ENCODE measurements at places on chromosomes 11 and 22.

DNA sequence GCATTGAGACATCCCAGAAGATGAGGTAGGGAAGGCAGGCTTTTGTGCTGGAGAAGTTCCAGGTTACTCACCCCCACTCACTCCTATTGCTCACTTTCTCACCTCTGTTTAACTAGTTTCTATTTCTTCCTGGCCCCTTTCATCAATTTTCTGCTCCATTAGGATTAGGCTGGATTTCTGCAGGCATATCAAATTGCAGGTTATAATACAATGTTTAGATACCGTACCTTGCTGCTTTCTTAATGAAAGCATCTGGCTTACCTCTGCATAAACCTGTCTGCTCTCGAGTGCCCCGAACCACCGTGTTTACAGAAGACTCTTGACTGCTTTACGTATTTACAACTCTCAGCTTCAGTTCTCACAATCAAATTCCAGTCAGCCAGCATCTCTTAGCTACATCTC, 173.7 kb downstream of the ADAMTS15 start:
- DNase-seq = no peak

DNA sequence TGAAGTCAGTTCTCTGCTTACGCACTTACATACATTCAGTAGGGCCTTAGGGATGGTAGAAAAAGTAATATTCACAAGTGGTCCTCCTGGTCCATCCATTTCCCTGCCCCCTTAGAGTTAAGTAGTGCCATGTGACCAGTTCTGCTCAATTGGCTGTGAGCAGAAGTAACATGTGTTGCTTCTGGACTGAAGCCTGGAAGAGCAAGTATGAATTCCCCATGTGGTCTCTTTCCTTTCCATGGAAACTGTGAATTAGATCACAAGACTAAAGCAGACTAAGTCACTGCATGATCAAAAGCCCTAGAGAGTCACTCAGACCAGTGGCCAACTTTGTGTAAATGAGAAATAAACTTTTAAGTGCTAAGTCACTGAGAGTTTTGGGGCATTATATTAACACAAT, 341.7 kb upstream of the CADM1 start:
- no peak for DNase-seq

- DNase-seq = no peak
These were observed 985.6 kb downstream of the BRD1 start for GRCh38 chr22:48841881-48842582.

DNA sequence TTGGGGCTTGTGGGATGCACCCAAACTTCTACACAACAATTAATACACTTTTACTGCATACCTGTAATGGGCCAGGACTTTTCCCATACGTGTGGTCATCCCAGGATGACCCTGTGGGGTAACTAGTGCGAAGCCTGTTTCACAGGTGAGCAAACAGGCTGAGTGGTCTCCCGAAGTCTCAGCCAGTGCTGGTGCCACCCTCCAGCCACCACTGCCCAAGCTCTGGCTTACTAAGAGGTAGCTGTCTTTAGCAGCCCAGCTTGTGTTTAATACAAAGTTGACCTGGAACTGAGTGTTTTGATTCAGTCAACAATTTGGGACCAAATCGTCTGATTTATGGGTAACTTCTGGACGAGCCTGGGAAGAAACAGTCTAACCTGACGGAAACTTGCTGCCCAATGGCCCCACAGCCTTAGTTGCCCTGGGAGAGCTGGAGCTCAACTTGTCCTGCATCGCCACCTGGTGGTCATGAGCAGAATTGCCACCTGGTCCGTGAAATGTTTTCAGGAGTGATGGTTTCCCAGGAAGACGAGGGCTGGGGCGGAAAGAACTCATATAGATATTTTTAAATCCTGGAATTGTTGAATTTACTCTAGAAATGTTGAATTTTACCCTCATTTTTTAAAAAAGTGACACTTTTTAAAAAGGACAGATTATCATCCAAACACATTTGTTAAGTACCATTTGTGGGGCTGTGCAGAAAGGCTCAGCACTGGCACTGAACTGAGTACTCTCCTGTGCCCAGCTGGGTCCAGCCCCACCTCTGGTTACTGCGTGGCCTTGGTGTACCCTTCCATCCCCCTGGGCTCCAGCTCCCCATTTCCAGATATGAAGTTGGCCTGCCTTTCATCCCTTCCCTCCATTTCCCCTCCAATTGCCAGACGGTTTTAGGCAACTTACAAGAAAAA, 95.5 kb upstream of the PARVA start:
- peak; percentile 68 for DNase-seq

GRCh38 chr11:3111919-3112690, 53.0 kb downstream of the OSBPL5 start:
- DNase-seq = no peak

DNA sequence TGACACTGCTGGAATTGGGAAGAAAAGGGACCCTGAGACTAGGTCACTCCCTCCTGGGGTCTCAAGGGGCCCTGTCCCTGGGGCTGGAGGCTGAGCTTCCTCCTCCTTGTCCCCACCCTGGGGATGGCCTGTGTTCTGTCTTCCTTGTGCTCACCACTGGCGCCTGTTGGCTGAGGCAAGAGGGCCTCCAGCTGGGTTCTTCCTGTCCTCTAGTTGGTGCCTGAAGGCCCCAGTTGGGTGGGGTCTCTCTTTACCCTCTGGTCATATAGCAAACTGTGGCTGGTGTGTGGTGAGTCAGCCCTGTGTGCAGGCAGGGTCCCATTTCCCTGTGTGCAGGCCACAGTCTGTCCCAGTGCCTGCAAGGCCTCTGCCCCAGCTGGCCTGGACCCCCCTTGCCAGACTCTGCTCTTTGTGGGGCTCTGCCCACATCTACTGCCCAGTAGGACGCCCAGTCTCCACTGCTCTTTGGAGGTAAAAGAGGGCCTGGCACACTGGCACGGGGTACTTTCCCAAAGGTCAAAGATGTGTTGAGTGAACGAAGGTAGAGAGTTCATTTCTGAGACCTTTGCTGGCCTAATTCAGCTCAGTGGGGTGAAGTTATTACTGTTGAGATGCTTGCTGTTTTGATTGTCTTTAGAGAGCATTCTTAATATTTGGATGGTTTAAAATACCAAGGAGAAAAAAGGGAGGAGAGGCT, 55.1 kb upstream of the CLDN5 start:
- no peak for DNase-seq

DNA sequence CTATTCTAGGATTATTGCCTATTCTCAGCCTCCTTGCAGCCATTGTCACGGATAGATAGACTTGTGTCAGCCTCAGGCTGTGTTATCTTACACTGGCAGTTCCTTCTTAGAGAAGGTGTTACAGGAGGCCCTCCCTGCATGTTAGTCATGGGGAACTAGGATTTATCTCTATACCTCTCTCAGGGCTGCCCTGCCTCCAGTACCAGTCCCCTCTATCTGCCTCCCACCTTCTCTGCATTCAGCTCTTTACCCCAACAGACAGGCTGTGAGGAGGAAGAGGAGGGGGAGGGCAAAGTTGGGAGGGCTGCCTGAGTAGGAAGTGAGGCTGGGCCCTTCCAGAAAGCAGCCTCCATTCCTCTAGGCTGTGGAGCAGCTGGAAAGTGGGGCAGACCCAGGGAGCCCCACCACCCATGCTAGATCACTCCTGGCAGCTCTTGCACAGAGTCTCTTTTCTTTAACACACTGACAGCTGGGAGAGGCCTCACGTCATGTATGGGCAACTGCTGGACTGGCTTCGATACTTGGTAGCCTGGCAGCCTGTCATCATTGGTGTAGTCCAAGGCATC, 2.9 kb upstream of the IL18BP start:
- no peak for DNase-seq

GRCh38 chr11:69462106-69462951, 19.1 kb upstream of the LINC01488 start:
- no peak for DNase-seq

DNA sequence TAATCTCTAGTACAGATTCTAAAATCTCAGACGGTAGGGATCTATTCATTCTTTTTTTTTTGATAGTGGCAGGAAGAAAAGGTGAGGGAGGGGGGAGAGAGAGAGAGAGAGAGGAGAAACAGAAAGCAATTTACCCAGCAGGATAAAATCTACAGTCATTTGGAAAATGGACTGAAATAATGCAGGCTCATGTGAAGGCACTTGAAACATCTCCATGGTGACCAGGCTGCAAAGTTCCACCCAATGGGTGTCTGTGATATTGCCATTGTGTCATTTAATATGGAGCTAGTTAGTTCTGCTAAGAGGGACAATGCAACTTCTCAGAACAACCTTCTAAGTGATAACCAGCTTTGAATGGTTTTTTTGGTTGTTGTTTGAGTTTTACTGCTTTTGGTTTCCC, 165.2 kb upstream of the RAG2 start:
- no peak for DNase-seq

DNA sequence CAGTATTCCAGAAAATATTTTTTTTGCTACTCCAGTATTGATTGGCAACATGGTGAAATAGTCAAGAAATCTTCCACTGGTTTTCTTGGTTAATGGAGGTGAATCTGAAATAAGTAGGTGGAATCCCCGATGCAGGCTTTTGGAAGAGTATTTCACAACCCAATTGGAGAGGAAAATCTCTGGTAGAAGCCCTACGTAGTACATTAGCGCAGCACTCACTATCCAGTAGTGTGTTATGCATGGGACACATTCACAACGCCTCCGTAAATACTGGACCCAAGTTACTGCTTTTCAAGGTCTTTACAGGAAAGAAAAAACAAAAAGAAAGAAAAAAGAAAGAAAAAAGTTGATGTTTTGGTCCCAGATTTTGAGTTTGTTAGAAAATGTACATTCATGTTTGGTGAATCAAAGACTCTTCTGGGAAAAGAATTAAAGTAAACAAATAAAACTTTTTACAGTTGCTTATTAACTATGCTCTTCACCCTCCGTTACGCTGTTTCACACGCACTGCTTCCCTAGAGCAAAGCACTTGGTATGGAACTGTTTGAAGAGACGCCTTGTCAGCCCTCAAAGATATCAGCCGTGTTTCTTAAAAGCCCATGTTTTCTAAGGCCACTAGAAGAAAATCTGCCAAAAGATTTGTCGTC, 170.4 kb upstream of the CTSC start:
- DNase-seq = no peak

GRCh38 chr11:10594407-10594806, 25.9 kb upstream of the LYVE1 start:
- no peak for DNase-seq

- no peak for DNase-seq
These were observed 5.6 kb downstream of the AHNAK start for GRCh38 chr11:62540804-62541701.

DNA sequence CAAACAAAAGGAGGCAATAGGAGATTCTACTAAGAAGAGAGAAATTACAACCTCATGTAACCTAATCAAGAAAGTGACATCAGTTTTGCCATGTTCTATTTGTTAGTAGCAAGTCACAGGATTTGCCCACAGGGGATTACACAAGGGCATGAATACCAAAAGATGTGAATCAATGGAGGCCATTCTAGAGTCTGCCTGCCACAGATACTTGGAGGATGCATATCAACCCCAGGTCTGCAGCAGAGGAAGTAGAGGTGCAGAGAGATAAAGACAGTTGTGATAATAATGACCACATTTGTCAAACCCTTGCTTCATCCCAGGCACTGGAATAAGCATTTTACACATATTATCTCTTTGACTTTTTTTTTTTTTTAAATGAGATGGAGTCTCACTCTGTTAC, 2.4 kb upstream of the ASCC2 start:
- DNase-seq = no peak

DNA sequence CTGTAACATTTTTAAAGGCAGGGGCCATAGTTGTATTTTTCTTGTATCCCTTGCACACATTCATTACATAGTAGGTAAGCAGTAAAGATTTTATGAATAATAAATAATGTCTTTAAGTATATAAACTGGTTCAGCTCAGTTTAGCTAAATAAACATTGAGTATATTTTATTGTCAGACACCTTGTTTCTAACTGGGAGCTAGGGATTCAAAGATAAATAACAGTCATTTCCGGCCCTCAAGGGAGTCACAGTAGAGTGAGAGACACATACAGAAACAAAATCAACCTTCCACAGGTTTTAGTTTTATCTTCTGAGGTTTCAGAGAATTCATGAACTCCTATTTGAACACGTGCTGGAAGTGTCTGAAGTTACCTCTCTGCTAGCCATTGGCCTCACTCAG, 760.2 kb downstream of the DLG2 start:
- DNase-seq = no peak
